ENCODE measurements at places on chromosomes 3 and 15. TPM values are rescaled to one million over a fixed set of nuclear protein-coding genes. Genes with fewer than 3 reads are reported as not detected.

GRCh38 chr3:114454551-114455251 is 160.9 kb downstream of the TIGIT start:
- no peak for DNase-seq

DNA sequence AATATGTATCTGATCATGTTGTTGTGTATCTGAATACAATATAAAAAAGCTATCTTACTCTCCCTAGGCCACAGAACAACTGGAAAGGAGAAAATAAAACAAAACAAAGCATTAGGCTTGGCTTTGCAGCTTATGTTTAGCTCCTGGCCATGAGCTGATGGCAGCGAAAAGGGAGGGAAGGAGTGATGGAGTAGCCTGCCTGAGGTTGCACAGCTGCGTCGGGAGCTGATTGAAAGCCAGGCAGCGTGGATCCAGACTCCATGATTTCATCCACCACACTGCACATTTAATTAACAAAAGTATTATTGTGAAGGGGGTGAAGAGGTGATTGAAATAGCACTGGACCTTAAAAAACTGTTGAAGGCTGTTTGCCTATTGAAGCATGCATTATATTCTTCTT is 212.2 kb downstream of the GABRG3 start:
- no peak for DNase-seq

NRROS gene
- 0.10 TPM for polyA plus RNA-seq

DNA sequence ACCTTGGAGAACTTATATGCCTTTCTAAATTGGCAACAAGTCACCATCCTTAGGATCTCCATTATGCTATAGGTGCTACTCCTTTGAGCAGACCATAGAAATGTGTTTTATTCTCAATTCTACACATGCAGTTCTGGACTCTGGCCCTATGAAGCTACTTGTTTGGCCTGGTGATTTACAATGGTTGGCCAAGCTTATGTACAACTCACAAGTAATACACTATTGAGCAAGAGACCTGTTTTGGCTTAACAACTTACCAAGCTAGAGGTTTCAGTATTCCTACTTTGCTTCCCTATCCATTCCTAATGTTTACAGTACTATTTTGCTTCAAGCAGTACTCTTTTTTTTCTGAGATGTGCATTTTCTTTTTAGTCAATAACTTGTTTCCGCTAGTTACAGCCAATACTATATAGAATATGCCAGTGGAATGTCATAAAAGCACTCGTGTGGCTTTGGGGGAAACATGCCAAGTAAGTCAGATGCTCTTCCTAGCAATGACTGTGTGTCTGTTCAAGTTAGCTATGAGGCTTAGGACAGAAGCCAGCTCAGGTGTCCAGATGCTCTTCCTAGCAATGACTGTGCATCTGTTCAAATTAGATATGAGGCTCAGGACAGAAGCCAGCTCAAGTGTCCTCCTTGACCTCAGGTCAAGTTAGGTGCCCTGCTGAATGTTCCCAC is 174.9 kb upstream of the SEMA6D start:
- no peak for DNase-seq

DNA sequence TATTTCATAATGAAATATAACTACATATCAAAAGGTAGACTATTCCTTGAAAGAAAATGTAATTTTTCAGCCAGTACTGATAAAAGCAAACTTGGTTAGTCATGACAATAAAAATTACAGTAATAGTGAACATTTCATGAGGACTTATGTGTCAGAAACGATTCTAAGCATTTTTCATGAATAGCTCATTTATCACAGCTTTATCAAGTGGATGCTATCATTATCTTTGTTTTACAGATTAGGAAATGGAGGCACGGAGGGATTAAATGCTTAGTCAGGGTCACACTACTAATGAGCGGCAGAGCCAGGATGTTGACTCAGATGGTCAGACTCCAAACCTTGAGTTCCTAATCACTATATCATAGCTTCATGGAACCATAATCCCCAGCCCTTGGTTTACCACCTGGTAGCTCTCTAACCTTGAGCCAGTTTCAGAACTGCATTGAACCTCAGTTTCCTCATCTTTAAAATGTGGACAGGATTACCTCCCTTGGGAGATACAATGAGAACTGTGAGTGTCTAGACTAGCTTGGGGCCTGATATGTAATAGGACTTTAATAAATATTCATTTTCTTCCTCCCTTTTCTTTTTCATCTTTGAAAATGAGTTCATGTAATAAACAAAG is 85.4 kb downstream of the TNIK start:
- DNase-seq = peak; percentile 85

FAM107A gene
- polyA plus RNA-seq = not detected

ADAMTS7 gene
- polyA plus RNA-seq = 12.6 TPM

- peak; percentile 92 for DNase-seq
These were observed 636.8 kb downstream of the MECOM start for GRCh38 chr3:169026543-169027182.

DNA sequence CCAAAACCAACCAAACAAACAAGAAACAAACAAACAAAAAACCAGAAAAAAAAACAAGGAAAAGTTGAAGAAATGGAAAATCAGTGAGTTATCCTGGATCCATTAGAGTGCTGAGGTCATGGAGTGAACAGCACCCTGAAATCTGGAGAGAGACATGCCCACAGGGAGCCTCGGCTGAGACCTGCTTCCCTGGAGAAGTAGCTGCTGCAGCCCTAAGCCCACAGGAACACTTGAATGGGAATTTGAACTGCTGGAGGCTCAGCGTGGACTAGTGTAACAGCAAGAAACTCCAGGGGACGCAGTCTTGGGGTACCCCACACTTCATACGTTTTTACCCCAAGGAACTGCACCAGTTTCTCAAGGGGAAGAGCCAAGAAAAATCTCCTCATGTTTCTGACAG is 144.1 kb upstream of the UBE3A start:
- no peak for DNase-seq

DNA sequence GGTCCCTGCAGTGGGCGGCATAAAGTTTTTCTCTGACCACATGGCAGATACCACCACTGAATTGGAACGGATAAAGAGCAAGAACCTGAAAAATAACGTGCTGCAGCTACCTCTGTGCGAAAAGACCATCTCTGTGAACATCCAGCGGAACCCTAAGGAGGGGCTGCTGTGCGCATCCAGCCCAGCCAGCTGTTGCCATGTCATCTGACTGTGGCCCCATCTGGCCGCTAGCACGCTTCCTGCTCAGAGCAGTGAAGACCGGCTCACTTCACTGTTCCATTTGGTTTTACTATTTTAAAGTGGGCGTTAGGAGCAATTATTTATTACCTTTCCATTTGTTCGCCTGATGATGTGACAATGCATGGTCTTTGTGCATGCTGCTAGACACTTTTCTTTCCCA is 62.0 kb downstream of the SNRK start:
- DNase-seq = no peak

GRCh38 chr3:159828542-159828943 is 160.1 kb upstream of the IL12A start:
- peak; percentile 68 for DNase-seq

DNA sequence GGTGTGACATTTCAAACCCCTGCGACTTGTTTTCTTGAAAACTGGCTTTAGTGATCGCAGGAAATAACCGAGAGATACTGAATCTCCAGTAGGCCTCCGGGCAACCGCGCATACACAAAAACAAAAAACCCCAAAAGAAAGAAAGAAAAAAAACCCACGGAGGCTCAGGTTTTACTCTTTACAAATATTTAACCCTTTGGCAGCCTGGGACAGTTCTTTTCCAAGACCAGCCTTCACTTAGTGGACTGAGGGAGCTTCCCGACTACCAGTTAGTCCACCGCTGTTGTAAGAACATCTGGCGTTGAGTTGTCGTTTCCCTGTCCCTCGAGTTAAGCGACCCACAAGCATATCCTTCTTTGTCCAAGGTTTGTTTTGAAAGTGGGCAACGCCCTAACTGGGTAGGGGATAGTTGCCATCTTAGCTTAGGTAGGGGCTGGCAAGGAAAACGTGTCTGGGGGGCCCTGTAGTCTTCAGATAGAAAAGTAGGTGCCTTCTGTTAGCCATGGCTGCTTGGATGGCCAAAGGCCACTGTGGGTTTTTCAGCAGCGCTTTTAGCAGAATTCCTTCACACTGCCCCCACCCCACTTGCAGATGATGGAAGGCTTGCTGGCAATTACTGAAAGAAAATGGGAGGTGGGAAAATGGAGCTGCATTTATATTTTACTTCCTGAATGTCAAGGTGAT is 6.9 kb downstream of the ISL2 start:
- DNase-seq = no peak

BLM gene
- 2.5 TPM for polyA plus RNA-seq

DNA sequence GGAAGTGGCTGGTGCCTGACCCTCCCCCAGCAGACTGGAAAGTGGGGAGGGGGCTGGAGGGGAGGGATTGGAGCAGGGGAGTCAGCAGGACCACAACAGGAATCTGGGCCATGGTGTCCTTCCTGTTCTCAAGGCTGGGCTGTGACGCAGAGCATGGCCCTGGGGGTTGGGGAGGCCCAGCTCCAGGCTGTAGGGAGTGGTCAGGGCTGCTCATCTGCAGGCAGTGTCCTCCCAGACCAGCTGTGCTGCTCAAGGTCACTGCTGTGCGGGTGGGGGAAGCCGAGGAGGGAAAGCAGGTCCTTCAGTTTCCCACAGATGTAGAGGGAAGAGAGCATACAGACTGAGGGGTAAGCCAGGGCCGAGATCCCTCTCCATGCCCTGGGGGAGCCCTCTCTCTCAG is 40.7 kb downstream of the CYP11A1 start:
- peak; percentile 5 for DNase-seq

ATP13A5 gene
- not detected for polyA plus RNA-seq

GAP43 gene
- 0.51 TPM for polyA plus RNA-seq

TMEM207 gene
- polyA plus RNA-seq = not detected

PLD1 gene
- 2.6 TPM for polyA plus RNA-seq

DNA sequence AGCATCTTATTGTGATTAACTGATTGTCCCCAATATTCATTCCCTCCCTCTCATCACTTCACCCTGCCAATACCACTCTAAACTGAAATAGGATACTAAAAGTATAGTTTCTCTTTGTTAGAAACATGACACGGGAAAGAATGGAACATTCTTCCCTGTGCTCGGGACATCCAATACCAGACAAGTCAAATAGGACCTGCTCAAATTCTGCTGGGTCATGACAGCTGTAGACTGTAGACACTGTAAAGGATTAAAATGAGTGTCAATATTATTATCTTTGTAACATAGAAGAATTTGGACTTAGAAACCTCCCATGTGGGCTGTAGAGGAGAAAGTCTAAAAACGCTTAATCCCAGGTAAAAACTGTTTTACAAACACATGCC is 315.0 kb upstream of the NR2E3 start:
- DNase-seq = no peak

- DNase-seq = peak; percentile 82
These were observed 94.7 kb downstream of the PDZRN3 start for GRCh38 chr3:73530022-73530396.

GRCh38 chr15:98514034-98514622 is 134.2 kb upstream of the IGF1R start:
- no peak for DNase-seq

RHCG gene
- not detected for polyA plus RNA-seq

RGMA gene
- 0.26 TPM for polyA plus RNA-seq

GRCh38 chr3:122803977-122804376 is 9.1 kb downstream of the SLC49A4 start:
- DNase-seq = no peak

HRG gene
- not detected for polyA plus RNA-seq

- DNase-seq = no peak
These were observed 48.5 kb upstream of the PEX5L start for GRCh38 chr3:180085122-180085710.

GRCh38 chr3:132343018-132343612 is 25.9 kb downstream of the ACP3 start:
- peak; percentile 66 for DNase-seq

DNA sequence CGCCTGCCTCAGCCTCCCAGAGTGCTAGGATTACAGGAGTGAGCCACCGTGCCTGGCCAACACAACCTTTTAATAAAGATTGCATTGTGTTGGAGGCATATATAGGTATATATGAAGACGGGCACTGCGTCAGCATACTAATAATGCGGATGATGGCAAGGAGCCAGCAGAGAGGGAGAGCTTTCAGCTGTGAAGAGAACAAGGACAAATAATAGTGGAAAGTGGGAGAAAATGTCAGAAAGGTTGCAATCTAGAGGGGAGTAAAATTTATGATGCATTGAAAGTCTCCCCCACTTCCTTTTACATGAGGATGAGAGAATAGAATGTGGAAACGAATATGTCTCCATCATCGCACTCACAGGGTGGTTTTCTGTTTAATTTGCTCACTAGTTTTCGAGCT is 170.5 kb upstream of the TBL1XR1 start:
- no peak for DNase-seq

DNA sequence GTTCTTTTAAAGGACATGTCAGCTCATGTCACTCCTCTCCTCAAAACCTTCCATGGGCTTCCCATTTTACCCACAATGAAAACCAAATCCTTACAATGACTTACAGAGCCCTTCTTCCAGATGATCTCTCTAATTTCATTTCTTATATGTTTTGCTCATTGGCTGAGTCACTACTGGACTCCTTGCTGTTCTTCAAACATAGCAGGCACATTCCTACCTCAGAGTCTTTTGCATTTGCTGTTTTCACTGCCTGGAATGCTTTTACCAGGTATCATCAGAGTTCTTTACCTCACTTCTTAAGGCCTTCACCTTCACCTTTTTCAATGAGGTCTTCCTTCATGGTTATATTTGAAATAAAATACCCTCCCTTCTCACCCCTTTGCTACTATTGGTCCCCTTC is 57.3 kb downstream of the NECTIN3 start:
- peak; percentile 48 for DNase-seq

GRCh38 chr3:180142041-180142440 is 105.3 kb upstream of the PEX5L start:
- no peak for DNase-seq

GOLGA8G gene
- polyA plus RNA-seq = not detected

DNAJA4 gene
- polyA plus RNA-seq = 0.32 TPM

MAGI1 gene
- polyA plus RNA-seq = 14.4 TPM

OR5K2 gene
- not detected for polyA plus RNA-seq

DNA sequence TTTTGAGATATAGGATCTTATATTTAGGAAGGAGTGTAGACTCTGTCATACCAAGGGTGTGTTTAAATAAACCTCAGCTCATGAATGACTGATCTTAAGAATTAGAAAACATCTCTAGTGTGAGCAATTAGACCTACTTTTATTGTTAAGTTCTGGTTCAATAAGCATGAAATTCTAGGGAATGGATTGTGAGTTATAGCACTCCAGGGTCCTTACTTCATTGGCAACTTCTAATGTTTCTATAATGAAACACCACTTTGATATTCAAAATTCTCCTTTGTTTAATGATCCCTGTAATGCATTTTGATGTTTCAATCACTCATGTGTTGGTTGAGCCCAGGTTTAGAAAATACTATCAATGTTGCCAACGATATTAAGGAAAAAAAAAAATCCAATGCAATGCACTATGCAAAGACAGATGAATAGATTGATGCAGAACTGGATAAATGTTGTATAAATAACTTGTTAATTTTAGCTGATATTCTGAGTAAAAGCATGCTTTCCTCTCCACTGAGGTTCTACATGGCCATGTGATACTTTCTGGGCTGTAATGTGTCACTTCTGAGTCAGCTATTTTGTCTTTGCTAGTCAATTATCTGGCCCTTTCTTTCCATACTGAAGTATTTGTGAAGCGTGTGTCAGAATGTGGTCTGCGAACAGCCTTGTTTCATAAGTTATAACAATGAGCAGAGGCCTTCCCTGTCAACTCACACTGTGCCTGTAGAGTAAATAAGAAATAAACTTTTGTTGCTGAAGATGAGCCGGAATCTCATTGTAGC is 1035.9 kb downstream of the PLOD2 start:
- no peak for DNase-seq

- DNase-seq = no peak
These were observed at the start of gene ALPK3 for GRCh38 chr15:84816694-84817465. Gene ALPK3 (plus strand): TSS chr15:84817356. CDS start chr15:84817453, 97 bp downstream.

BBX gene
- 13.6 TPM for polyA plus RNA-seq

Data from IMR-90 (cell line).